ENCODE measurements at places on chromosomes 12 and 14.

- no peak for DNase-seq
Observed at GRCh38 chr12:47823422-47824086, 3.9 kb upstream of the HDAC7 start.

- no peak for DNase-seq
Observed at GRCh38 chr12:9707356-9707755, 25.5 kb downstream of the CLECL1 start.

GRCh38 chr12:34212651-34213050 lies 190.4 kb downstream of the ALG10 start:
- DNase-seq = no peak

DNA sequence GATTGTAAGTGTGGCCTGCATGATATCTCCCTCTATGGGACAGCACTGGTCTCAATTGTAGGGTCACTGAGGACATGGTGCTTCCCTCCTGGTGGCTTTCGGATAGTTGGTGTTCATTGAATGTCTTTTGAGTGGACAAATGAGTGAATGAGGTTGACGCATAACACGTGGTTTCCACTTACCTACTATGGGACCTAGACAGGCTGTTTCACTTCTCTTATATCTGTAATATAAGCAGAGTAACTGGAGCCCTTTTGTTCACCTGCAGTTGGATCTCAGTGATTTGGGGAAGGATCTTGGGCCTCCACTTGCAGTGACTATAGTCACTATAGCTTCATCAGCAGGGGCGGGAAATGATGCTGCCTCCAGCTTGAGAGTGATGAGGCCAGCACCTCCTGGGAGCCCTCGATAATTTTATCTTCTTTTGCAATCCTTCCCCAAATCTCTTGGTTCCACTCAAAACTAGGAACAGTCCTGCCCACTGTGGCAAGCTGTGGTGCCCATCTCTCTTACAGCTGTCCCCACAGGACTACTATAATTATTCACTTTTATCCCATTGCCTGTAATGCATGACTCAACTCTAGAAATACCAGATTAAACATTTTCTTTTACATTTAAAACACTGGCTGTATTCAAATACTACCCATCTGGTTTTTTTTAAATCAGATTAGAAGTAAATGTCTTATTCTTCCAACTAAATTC lies 242.9 kb downstream of the CHST11 start:
- DNase-seq = no peak

GRCh38 chr14:32536175-32536574 lies 207.1 kb downstream of the AKAP6 start:
- DNase-seq = no peak

- no peak for DNase-seq
Observed at GRCh38 chr12:78088391-78088832, 257.7 kb downstream of the NAV3 start.

GRCh38 chr12:88889326-88890110 lies 309.2 kb upstream of the KITLG start:
- no peak for DNase-seq

GRCh38 chr12:27936196-27936595 lies 36.3 kb downstream of the PTHLH start:
- no peak for DNase-seq

DNA sequence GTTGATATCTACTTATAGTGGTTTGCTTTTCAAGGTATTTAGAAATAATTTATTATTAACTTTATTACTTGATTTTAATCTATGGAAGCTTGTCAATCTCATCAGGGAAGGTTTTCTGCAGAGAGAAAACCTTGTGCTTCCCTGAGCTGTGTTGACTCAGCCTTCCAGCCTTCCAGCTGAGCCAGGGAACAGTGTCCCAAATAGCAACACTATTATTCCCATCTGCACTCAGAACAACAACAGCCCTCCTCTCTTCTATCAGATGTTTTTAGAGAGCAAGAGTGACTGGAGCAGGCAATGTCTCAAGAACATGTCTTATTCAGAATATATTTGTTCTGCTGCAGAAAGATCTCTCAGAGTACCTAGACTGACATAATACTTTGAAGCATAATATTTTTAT lies 389.9 kb upstream of the GARIN6 start:
- no peak for DNase-seq

DNA sequence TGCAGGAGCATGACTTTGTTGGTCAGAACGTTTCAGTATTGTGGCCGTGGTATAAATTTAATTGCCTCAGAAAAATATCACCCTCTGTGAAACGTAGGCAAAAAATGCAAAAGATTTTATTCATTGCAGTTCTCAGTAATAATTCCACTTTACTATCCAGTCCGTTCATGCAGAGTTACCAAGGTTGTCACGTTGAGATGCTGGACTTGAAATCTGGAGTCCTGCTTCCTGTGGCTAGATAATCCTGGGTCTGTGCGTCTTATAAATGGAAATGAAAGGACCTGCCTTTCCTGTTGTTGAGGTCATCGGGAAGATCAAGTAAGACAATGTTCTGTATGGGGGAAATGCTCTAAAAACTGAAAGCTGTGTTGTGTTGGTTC lies 1.3 kb upstream of the AVPR1A start:
- no peak for DNase-seq

- no peak for DNase-seq
Observed at GRCh38 chr14:76261371-76261811, 109.7 kb downstream of the GPATCH2L start.

Measured in stimulated activated CD4-positive, alpha-beta T cell treated with anti-CD3 and anti-CD28 coated beads, Interleukin-1b, Interleukin-23, amount 100 ng/mL, for 1 hour (primary cell).